Stimulated activated CD4-positive, alpha-beta T cell treated with anti-CD3 and anti-CD28 coated beads, Interleukin-1b, Interleukin-23, amount 100 ng/mL, for 4 hours (primary cell): ENCODE measurements at places on chromosomes 1 and 21.

GRCh38 chr1:115145226-115145625 is 55.9 kb upstream of the TSPAN2 start:
- DNase-seq, result no peak

- no peak for DNase-seq
Observed at GRCh38 chr1:87204921-87205320, 123.8 kb upstream of the LMO4 start.

DNA sequence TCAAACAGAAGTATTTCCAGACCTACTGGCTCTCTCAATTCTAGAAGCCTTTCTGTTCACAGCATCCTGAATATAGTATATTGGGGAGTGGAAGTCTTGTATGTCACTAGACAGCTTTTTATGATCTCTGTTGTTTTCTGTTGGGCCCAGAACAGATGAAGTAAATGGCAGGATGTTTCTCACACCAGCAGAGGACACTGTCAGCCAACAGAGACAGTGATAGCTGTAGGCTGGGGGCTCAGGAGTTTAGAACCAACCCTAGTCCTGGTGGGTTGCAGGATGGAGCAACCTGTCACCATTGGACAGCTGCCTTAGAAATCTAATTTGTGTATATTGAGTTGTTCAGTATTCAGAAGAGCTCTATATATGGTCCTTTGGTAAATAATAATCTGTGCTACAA is 16.9 kb downstream of the AGO1 start:
- no peak for DNase-seq

- no peak for DNase-seq
Observed at GRCh38 chr1:64484651-64485050, 14.7 kb downstream of the CACHD1 start.

DNA sequence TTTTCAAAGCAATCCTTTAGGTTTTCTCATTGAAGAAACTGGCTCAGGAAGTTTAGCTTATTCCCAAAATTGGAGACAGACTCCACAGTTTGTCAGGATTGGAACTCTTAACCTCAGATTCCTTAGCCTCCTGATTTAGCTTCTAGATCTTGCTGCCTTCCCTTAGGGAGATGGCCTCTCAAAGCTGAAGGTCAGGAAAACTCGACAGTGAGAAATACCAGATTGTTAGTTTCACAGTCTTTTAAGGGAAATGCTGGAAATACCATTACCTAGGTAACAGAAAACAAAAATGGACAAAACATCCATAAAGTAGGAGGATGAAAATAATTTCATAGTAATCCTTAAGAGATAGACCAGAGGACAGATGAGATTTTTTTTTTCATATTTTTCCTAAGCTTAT is 7.8 kb downstream of the RASAL2 start:
- no peak for DNase-seq

- no peak for DNase-seq
Observed at GRCh38 chr21:26795866-26796329, 49.3 kb downstream of the ADAMTS1 start.
